ENCODE measurements at places on chromosomes 5 and 9.

- no peak for DNase-seq
Observed at GRCh38 chr5:54226215-54226614, 84.2 kb downstream of the ARL15 start.

DNA sequence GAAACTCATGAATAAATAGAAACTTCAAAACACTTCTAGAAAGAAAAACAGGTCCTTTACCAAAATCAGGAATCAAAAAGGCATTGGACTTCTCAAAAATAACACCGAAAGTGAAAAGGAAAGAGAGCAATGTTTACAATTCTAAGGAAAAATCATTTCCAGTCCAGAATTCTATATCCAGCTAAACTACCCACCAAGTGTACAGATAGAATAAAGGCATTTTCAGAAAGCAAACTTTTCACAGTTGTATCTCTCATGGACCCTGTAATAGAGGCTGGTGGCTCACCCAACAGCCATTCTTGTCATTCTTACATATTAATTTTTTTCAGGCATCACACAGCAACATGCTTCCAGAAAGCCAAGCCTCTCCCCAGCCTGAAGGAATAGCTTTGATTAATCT, 63.7 kb downstream of the FOXD1 start:
- DNase-seq: no peak

- no peak for DNase-seq
Observed at GRCh38 chr9:123438821-123439220, 82.8 kb downstream of the CRB2 start.

GRCh38 chr9:135827301-135827700, 80.0 kb downstream of the CAMSAP1 start:
- DNase-seq: no peak

- peak; percentile 90 for DNase-seq
Observed at GRCh38 chr5:16894236-16895057, 41.6 kb downstream of the MYO10 start.

DNA sequence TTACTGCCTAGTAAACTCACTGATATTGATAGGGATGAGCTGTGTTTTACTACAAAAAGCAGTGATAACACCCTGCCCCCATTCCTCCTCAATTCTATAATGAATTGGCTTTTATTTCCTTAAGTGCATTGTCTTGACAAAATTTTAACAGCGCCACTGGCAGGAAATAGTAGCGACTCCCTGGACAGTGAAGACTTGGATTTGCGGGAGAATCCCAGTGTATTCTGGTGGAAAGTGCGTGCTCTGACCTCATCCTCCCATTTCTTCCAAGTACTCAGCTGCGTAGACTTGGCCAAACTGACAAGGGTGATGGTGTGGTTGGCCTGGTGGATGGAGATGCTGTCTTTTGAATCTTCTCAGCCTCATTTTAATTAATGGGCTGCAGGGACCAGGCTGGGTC, 5.3 kb downstream of the TRIO start:
- no peak for DNase-seq

- no peak for DNase-seq
Observed at GRCh38 chr9:76900884-76901440, 5.0 kb downstream of the PRUNE2 start.

Data from HTR-8/SVneo (cell line).